NCI-H1436 treated with DMSO at 0.1 percent for 48 hours (cell line): ENCODE measurements at places on chromosomes 12 and 14.

- DNase-seq: no peak
Measured at GRCh38 chr12:176321-177181, 37.4 kb downstream of the SLC6A12 start.

DNA sequence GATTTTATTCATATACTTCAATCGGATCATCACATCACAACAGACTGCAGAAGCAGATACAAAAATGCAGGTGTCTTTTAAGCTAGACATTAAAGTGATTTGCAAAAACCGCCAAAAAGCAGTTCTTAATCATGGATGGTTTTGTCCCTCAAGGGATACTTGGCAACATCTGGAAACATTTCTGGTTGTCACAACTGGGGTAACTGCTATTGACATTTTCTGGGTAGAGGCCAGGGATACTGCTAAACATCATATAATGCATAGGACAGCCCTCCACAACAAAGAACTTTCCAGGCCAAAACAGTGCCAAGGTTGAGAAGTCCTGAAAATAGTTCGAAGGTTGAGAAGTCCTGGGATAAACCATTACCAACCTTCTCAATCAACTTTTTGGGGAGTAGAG is 101.8 kb upstream of the BBS10 start:
- DNase-seq: no peak

- DNase-seq: no peak
Measured at GRCh38 chr12:70557583-70558191, 79.5 kb downstream of the PTPRB start.

DNA sequence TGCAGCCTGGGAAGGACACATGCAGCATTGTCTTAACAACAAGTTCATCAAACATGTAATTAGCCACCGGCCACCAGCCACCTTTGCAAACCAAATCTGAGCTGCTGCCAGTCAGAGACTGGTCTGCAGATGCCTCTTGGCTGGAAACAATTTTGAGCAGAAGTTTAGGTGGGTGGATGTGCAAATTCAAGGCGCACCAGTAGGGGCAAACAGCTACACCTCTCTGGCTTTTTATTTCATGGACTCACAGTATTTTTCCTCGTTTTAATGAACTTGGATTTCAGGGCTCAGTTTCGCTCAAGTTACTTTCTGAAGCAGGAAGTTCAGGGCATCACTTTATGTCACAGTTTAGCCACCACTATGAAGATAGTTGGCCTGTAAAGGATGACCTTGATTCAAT is 94.3 kb downstream of the OTX2 start:
- no peak for DNase-seq

- DNase-seq: no peak
Measured at GRCh38 chr14:55122440-55122986, 6.5 kb upstream of the LGALS3 start.

DNA sequence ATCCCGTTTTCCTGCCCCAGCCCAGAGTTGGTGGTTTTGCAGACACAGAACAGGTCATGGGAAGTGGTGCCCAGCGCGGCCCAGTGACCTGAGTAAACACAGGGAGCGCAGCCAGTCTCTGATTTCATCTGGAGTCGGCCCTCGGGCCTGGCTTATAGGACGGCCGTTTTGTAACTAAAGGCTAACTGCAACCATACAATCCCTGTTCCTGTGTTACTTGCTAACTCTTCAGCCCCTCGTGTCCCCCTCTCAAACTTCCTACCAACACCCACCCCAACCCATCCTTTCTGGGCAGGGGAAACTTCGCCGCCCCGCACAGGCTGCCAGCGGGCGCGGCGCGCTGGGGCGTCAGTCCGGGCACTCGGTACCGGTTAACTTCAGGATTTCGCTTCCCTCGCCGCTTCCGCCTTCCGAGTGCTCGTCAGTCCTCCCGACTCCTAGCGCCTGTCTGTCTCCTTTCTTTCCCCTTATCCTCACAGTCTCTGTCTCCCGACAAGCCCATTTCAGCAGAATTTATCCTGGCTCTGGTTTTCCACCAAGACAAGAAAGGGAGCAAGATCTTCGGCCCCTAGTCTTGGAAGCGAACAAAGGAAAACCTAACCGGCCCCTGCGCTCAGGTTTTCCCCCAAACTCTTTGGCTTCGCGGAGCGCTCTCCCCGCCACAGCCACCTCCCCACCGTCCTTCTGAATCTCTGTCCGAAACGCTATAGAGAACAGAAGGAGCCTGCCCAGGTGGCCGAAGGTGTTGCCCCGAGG is 2.0 kb downstream of the SIX1 start:
- DNase-seq: no peak

DNA sequence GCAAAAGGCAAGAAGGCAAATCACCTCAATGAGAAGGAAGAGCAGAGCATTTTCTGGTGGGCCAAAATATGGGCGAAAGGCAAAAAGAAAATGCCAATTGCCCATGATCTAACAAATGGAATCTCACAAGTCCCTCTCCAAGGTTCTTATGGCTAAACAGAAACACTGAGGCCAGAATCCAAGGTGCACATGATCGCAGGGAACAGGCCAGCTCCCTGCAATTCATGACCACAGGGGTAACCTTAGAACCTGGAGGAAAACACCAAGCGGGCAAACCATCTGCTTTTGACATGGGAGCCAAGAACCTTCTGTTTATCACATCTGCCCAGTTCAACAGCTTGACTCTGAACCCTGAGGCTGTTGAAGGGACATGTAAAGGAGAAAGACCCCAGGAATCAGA is 60.0 kb downstream of the NT5DC3 start:
- DNase-seq: no peak

GRCh38 chr14:61860294-61860918 is 98.2 kb downstream of the SNAPC1 start:
- DNase-seq: no peak

- peak; percentile 74 for DNase-seq
Measured at GRCh38 chr12:52323416-52324152, 2.4 kb upstream of the KRT83 start.

- no peak for DNase-seq
Measured at GRCh38 chr14:98085751-98086150, 1186.2 kb downstream of the BCL11B start.

- DNase-seq: no peak
Measured at GRCh38 chr12:110289044-110289710, 8.1 kb downstream of the ATP2A2 start.

GRCh38 chr12:53816360-53817020 is 64.7 kb upstream of the CISTR start:
- no peak for DNase-seq

DNA sequence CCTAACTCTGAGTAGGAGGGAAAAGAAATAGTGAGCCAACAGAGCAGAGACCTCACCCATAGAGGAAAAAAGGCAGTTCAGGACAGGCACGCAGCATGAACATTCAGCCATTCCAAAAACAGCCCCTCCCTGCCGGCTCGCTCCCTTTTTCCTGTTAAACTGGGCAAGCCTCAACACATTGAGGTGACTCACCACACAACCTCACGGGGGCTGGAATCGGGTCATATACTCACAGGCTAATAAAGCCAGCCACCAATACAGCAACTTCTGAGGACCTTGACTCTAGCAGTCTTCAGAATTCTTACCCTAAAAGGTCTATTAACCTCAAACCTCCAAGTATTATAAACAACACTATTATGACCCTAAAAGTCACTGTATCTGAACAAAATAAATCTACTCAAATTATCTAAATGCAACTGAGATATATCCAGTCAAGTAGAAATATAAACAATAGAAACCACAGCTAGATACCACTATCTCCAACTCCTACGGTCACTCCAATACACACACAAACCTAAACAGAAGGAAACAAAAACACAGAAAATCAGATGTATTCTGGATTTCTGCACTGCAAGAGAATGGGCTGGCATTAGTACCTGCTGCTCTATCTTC is 6.3 kb downstream of the YBX3 start:
- no peak for DNase-seq

DNA sequence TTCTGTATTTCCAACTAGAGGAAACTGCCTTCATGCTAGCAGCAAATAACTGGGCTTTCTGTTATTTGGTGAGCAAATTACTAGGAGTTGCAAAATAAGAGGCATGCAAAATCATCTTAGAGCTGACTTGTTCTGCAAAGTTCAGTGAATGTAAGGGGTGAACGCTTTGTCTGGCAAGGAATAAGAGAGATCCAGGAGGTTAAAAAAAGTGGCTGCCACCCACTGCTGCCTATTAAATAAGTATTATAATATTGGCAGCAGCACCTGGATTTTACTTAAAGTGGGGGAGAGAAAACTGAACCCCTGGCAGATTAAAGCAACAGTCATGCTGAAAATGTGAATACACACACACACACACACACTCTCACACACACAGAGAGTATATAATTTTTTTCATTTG is 557.0 kb downstream of the FLRT2 start:
- DNase-seq: no peak

DNA sequence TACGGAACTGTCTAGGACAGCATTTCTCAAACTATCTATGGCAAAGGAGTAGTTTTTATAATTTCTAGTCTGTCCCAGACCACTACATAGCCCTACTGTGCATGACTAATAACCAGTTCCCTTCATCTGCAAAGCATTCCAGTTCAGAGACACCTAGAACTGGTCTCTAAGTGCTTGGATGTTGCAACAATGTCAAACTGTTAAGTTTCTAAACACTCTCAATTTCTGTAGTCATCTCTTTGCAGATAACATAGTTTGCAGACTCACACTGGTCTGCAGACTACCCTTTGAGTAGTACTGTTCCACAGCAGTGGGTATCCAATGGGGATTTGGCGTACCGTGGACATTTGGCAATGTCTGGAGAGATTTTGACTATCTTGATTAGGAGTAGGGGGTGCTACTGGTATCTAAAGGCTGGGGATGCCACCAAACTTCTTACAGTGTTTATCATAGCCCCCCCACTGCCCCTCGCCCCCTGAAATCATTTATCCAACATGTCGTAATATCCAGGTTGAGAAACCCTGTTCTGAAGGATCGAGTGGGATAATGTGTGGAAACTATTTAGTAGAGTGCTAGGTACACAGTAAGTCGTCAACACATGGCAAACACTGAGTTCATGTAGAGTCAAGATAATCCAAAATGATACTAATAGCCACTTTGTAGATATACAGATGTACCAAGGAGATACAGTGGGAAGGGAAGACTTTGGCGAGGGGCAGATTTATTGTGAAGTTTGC is 1.7 kb downstream of the C12orf76 start:
- DNase-seq: no peak

- DNase-seq: no peak
Measured at GRCh38 chr14:93347850-93348249, 868 bp downstream of the COX8C start.

DNA sequence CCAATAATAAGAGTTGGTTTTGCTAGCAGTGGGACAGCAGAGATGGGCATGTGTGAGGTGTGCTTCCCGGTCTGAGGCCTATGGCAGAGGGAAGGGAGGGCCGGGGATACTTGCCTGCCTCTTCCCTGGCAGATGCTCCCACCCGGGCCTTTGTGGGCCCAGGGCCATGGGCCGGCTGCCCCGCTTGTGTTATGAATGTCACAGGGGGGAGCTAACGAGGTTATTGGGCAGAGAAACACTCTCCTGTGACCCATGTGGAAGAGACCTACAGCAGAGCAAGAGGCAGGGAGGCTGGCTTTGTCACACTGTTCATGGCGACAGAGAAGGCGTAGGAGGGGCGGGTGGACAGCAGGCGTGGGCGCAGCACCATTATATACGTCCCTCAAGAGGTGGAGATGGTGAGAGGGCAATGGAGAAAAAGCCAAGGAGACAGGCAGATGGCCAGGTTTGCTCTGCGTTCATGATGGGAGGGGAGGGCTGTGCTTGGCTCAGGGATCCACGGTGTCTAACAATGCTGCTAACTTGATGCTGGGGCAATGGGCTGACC is 13.3 kb downstream of the CCND2 start:
- no peak for DNase-seq

GRCh38 chr12:46559311-46559710 is 186.7 kb upstream of the SLC38A2 start:
- no peak for DNase-seq
